Stimulated activated CD8-positive, alpha-beta memory T cell treated with anti-CD3 and anti-CD28 coated beads, Interleukin-12 subunit alpha, Interleukin-12 subunit beta, amount 100 ng/mL, for 1 hour (primary cell): ENCODE measurements at places on chromosomes 2 and 18.
A peak's percentile ranks its signal among the peaks of the same experiment; 100 is the strongest.

DNA sequence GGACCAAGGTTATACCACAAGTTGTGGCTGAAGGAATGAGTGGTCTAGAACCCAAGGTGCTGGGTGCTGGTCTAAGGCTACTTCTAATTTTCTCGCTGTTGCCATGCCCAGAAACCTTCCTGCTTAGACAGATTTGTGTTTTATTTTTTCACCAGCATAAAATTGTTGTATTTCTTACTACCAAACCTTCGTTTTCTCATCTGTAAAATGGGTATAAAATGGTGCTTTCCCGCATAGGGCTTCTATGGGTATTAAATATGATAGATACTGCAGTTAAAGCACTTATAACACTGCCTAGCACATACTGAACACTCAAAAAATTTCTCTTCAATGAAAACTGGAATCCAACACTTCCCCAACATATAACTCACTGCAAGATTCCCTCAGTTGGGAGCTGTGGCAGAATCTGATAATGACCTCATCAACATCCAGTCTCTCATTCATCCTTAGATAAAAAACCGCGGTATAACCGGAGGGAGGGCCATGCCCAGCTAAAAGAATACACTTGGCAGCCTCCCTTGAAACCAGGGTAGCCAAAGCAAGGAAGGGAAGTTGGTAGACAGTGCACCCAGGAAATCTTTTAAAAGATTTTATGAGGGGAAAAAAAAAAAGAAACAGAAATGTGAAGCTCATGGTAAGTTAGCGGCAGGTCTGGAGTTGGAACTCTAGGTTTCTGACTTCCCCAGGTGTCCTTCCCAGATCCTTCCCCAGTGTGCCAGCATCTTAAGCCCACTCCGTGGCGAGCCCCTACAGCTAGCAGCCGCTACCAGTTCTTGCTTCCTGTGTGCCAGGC lies 1.2 kb downstream of the NEMP2 start:
- DNase-seq = no peak

GRCh38 chr2:166891727-166892126 lies 3.4 kb downstream of the XIRP2 start:
- DNase-seq = no peak

GRCh38 chr2:14677039-14677438 lies 44.5 kb downstream of the LRATD1 start:
- DNase-seq = no peak

- DNase-seq = no peak
These were observed 1371.2 kb downstream of the LRP1B start for GRCh38 chr2:140759426-140760156.

- no peak for DNase-seq
These were observed 90.2 kb upstream of the ARHGAP28 start for GRCh38 chr18:6639305-6639704.

DNA sequence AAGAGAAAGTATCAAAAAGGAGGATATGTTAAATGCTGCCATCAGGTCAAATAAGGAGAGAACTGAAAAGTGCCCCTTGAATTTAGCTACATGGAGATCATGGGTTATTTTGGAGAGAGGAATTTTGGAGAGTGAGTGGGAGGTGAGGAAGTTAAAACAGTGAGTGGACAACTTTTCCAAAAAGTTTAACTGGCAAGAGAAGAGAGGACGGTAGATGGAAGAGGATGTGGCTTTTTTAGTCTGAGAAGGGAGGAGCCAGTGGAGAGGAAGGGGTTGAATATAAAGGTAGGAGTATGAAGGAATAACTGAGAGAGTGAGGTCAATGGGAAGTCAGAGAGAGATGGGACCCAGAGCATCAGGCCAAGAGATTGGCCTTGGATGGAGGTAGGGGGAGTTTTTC lies 62.5 kb upstream of the NFE2L2 start:
- DNase-seq = no peak

DNA sequence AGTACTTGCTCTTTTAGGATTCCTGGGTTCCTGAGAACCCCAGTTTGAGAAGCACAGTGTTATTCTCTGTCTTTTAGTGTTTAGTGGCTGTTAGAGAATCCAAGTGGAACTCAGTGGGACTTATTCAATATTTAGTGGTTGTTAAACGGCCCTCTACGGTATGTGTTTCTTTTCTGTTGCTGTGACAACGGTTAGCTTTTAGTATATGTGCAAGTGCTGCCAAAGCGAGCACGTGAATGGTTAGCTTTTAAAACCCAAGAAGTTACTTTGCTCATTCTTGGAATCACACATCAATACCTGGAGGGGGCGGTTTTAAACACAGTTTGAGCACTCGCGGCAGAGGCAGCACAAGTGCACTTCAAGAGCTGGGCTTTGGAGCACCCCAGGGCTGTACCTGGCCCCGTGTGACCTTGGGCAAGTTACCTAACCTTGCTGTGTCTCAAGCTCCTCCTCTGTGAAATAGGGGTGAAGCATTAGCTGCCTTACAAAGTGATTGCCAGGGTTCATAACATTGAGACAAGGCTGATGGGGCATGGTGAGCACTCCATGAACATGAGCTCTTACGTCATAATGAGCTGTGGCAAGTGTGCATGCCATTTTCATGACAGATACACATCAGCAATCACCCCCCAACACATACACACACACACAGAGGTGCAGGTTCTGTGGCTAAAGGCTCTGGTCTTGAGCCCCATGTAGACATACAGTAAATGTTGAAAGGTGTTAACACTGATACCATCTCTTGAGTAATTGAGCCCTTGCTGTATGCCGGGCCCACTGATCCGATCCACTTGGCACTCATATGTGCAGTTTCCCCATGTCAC lies 234.1 kb downstream of the ALPK2 start:
- DNase-seq = no peak

DNA sequence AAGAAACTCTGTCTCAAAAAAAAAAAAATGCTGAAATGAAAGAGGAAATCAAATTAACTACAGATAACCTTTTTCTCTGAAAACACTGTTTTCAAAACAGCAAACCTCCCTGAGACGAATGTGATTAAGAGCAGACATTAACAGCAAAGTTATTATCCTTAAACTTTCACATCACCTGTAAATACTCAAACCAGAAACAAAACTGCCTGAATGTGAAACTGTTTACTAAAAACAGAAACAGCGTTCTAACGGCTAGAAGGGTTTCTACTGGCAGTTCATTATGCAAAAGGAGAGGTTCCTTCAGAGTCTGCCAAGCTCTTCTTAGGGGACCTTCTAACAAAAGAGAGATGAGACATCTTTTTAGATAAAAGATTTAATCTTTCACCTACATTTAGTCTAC lies 45.9 kb downstream of the PNO1 start:
- DNase-seq = no peak

GRCh38 chr18:61993831-61994230 lies 101.0 kb upstream of the RNF152 start:
- no peak for DNase-seq

- no peak for DNase-seq
These were observed 226.2 kb downstream of the ASXL3 start for GRCh38 chr18:33804258-33804657.

- DNase-seq = peak; percentile 15
These were observed 18.8 kb upstream of the HAAO start for GRCh38 chr2:42810971-42811811.

GRCh38 chr2:152175012-152175367 lies 573 bp downstream of the STAM2 start:
- DNase-seq = no peak

- no peak for DNase-seq
These were observed 117.8 kb downstream of the CTIF start for GRCh38 chr18:48656582-48656981.

DNA sequence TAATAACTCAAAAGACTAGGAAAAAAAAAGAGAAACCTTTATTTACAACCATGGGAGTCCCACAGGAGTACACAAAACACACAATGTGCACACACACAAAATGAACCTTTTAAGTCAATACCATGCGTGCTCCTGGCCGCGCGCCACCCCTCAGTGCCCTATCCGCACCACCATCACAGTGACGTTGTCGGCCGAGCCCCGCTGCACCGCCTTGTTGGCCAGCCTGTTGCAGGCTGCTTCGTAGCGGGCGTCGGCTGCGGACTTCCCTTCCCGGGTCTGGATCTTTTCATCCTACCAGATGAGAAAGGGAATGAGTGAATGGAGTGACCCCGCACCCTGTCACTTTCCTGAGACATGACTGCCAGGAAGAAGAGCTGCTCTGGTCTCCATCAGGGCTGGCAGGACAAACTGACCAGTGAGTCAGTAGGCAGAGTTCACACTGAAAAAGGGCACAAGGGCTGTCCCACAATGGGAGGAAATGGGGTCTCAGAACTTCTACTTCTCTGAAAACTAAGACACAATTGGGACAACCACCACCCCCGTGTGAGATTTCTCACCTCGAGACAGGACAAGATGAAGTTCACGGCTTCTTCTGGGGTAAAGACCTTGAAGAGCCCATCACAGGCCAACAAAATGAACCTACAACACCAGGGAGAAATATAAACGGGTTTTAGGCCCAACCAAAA lies 11.8 kb downstream of the ERFE start:
- no peak for DNase-seq

DNA sequence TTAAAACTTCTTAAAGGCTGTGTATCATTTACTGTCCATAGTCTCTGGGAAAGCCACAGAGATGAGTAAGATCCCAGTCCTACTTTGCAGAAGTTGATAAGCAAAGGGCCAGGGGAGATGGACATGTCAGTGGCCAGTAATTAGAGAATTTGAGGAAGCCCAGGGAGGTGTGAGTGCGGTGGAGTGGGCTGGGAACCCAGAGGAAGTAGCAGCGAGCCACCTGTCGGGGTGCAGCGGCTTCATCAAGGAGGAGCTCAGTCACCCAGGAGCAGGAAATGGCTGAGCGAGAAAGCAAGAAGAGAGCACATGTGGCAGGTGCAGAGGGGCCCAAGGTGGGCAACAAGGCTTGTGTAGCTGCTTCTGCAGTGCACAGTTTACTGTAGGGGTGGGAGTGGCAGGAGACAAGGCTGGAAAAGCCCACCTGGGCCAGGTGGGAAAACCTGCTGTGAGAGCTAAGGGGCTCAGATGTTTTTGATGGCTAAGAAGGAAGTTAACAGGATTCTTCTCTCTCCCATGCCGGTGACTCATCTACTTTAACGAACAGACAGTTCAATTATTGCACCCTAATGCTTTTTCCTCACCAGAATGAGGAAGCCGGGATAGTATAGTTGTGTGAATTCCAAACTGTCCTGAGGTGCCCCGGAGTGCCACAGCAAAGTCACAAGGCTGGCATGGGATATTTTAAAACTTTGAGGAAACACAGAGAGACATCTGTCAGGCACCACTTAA lies 34.8 kb upstream of the MGAT5 start:
- no peak for DNase-seq

- DNase-seq = no peak
These were observed 891.8 kb downstream of the DSC3 start for GRCh38 chr18:30150586-30151250.

- no peak for DNase-seq
These were observed 5.8 kb upstream of the MEIS1 start for GRCh38 chr2:66428986-66429612.

DNA sequence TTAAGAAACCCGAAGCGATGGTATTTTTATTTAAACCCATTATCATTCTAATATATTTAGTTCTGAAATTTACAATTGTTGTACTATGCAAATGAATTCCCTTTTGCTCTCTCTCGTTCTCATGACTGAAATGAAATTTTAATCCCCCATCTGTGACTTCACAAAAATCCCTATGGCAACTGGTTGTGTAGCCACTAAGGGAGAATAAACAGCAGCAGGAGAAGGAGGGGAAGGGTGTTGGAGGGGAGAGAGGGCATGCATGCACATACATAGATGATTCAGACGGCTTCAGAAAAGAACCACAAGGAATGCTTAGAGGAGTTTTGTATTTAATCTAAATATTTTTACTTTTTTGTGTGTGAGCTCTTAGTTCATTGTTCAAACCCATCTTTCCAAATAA lies 36.8 kb downstream of the CPS1 start:
- DNase-seq = no peak

DNA sequence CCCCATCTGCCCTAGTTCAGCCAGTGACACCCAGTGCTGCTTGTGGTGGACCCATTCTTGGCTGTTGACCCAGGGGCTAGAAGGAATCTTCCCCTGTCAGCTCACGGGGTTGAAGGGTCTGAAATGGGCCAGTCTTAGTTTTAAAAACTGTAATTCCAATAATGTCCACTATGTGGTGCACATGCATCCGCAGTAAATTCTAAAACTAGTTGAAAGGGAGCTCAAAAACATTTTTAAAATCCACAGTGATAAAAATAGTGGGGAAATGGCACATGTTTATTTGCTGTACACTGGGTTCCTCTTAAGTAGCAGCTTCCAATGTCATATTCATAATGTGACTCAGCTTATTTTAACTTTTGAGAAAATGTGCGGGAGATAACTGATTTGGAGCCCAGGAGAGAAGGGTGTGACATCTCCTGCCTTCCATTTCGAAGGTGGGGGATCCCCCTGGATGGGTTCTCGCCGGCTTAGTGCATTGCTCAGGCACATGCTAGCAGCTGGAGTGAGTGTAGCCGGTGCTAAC lies 32.8 kb downstream of the GRHL1 start:
- DNase-seq = no peak

DNA sequence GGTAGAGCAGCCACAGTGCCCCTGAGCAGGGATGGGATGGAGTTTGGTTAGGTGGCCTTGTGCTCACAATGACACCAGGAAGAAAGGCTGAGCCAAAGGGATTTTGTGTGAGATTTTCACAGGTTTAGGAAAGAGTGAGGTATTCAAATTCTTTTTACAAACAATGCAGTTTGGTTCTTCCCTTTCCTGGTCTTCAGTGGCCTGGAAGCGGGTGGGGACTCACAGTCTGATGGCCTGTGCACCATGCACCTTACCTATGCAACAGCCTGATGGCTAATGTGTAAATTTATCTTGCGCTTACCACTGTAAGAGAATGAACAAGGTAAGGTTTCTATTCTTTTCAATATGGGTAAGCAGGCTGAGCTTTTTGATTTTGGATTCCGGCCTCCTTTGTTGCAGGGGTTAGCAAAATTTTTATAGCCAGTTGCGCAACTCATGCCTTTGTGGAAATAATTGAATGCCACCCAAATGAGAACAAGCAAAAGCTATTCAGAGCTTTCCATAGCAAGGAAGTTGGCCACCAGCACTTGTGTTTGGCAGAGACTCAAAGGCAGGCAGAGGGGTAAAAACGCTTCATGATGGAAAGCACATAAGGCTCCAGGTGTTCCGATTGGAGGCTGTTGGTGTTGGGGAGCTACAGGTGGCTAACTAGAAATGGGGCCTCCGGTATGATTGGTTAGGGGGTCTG lies 23.8 kb upstream of the IL1R2 start:
- DNase-seq = no peak

GRCh38 chr2:71353248-71353647 lies 21.7 kb downstream of the ZNF638 start:
- no peak for DNase-seq

GRCh38 chr2:12278217-12278750 lies 438.5 kb upstream of the TRIB2 start:
- no peak for DNase-seq

GRCh38 chr2:121197369-121198091 lies 87.5 kb downstream of the TFCP2L1 start:
- DNase-seq = no peak

DNA sequence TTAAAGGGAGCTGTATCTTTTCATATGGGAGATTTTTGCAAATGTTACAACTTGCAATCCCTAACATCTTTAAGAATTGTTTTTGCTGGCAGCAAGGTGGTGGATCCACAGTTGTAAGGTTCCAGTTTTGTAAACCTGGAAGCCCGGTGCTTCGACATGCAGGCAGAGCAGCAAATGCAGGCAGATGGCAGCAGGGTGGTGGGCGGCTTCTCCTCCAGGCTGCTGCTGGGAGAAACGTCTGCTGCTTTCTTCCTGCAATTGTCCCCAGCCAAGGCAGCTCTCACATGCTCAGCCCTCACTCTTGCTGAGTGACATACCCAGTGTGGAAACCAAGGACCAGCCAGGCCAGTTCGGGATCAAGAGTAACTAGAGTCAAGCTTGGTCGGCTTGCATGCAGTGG lies 166.0 kb downstream of the SEPTIN10 start:
- DNase-seq = no peak
